ENCODE measurements at places on chromosomes 12 and 14.

DNA sequence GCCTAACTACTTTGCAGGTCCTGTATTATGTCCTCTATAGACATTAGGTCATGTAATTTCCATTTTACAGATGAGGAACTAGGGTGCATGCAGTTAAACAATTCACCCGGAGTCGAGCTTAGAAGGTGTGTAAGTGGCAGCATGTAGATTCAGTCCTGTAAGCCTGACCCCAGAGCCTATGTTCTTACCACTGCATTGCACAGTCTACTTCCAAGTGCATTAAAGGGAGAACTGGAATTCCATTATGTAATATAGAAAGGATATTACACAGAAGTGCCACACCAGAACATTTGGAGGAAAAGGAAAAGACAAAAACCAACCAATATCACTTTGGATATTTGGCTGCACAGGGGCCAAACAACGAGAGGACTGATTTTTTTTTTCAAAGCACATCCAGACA, 1.2 kb downstream of the GLT8D2 start:
- no peak for DNase-seq

DNA sequence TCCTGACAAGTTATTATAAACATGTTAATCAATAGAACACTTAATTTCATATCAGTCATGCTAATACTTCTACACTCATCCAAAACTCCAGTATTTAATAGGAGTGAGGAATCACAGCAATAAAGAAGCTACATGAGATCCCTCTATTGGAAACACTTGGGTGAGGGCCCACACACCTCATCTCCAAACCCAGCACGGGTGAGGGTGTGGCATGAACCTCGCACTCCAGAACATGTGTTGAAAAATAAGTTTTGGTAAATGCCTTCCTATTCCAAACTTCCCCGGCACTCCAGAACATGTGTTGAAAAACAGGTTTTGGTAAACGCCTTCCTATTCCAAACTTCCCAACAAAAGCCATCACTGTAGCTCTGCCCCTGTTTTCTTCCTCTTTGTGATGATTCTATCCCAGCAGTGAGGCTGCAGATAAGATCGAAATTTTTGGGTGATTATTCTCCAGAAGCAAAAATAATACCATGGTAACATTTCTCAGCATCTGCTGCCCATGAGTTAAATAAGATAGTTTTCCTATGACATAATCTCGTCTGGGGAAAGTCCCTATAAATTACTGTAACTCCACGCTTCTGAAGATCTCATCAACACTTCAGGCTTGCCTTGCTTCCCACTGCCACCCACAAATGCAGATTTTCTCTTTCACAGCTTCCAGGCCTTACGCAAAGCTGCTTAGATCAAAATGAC, 24.4 kb upstream of the PTPRB start:
- no peak for DNase-seq

GRCh38 chr12:100794441-100795173, at the start of gene ANO4:
Gene ANO4, plus strand, starts transcription at chr12:100794776. Its CDS starts 107,010 bp downstream, at chr12:100901786.
- DNase-seq = no peak

DNA sequence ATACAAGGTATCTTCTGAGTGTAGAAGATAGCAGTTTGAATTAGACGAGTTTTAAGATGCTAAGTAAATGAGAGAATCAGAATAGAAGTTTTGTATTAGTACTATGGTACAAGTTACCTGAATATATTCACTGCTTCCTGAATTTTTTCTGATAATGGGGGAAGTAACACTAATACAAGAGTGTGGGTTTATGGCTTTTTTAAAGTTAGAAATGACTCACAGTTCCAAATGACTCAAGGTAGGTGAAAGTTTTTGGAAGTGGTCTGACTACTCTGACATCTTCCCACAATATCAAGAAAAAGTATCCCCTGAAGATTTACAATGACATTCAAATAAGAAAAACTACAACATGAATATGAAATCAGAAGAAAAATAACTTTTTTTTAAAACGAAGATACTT, 123.7 kb upstream of the GARIN6 start:
- DNase-seq = no peak

DNA sequence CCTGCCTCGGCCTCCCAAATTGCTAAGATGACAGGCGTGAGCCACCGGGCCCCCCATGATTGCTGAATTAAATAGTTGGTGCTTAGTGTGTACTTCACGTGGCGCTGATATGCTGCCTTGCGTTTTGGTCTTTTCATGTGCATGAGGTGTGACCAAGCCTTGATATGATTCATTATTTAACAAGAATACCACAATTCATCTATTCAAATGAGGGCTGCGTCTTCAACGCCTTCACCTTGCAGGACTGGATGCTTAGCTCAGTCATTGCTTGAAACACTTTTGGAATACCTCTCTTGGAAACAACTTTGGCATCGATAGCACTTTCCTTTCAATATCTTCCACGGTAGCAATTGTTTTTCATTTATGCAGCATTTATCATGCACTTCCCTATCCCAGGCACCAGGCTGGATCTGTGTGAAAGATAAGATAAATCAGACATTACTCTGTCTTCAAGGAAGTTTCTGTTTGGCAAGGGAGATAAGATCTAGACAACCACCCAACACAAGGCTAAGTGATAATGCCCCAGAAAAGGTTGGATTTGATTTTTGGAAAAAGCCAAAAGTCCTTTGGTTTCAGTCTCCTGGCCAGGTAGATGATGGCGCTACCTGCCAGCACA, 1.3 kb upstream of the TEAD4 start:
- no peak for DNase-seq

- no peak for DNase-seq
Observed at GRCh38 chr12:41052441-41052840, 135.7 kb upstream of the PDZRN4 start.

GRCh38 chr12:58809064-58809607, 111.2 kb downstream of the LRIG3 start:
- no peak for DNase-seq

DNA sequence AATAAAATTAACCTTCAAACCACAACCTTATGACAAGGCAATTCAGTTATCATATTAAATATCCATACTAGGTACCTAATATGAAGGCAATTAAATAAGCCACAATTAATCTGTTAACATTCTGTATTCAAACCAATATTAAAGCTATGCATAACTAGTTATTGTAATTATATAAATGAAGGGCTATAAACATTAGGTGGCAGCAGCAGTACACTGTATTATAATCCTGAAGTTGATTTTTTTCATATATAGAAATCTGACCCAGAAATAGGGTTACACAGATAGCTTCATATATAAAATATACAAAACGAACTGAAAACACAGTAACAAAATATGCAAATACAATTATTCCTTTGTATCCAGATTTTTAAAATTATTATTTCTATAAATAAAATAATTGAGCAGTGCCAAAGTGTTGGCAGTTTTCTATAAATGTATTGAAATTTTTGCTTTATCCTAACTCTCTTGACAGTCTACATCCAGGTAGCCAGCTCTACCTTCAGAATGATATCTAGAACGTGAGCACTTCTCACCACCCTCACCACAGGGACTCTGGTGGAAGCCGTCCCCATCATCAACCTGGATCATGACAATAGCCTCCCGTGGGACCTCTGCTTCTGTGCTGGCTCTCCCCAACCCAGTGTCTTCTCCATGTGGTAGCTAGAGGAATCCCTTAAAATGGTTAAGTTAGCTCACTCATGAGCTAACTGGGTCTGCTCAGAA, 136.2 kb downstream of the MED13L start:
- no peak for DNase-seq

DNA sequence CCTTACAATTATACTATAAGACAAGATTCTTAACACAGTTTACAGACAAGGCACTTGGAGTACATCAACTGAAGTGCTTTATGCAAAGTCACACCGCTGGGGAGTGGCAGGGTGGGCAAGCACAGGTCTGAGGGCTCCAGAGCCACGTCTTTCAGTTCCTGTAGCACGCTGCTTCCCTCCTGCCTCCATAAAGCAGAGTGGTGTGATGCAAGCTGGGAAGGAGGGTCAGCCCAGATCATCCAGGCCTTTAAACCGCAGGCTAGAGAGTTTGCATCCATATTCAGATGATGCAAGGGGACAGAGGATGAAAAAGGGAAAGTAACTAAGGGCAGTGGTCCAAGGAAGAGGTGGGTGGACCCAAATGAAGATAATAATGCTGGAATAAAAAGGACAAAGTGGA, 132.6 kb downstream of the ITPR2 start:
- DNase-seq = no peak

DNA sequence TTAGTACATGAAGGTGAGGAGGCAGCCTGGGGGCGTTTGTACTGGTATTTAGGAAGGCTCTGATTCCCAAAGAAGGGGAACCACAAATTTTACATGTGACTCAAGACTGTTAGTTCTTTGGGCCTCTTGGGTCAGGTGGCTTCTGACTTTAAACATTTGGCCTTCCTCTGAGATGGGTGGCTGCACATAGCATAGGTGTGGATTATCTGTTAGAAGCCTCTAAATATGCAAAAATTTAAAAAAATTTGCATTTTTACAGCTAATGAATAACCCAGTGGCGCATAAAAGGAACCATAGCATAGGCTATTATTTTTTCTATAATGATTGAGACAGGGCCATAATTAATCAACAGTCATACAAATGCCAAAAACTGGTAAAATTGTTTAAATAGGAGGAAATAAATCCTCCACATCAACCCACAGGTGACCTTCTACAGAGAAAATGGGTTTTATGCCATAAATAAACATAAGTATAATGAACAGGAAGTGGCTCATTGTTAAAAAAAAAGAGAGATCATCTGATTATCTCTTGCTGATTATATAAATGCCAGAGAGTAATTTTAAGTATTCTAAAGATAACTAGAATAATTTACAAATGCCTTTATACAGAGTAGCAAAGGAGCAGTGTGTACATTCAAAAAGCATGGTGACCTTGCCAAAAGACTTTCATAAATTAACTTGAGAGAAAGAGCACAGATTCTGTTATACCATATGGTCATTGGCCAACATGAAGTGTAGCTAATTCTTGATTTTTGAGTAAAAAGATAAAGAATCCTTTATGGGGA, 284.2 kb upstream of the ATP2B1 start:
- DNase-seq = no peak

GRCh38 chr12:49556391-49557186, 11.4 kb downstream of the MCRS1 start:
- DNase-seq = no peak

- DNase-seq = no peak
Observed at GRCh38 chr14:94284221-94284620, 8.8 kb downstream of the SERPINA10 start.

DNA sequence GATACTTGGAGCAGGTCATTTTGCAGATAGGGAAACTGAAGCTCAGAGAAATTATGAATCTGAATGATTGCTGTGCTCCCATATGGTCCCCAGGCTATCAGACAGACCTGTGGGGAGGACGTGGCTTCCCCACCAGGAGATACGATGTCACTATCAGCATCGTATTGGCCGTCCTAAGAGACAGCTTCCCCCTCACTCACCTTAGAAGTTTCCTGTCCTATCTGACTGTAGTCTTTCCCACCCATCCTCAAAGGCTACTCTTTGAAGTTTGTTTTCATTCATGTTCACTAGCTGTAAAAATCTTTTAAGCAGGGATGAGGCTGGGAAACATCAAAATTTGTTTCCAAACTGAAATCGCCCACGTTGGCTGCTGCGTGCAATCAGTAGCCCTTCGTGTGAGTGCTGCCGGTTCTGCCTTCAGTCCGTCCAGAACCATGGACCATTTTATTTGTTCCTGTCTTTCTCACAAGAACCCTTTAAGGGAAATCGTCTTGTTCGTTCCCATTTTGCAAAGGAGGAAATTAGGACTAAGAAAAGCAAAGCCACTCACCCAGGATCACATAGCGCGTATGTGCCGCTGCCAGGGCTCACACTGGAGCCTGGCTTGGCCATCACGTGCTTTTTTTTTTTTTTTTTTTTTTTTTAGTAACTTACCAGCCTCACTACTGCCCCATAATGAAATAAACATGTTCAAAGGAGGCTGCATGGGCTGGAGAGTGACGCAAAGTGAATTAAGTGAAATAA, 1.0 kb upstream of the KDM2B start:
- no peak for DNase-seq

- DNase-seq = no peak
Observed at GRCh38 chr12:40655451-40655850, 36.8 kb upstream of the CNTN1 start.

- DNase-seq = no peak
Observed at GRCh38 chr14:29320286-29320685, 553.7 kb downstream of the FOXG1 start.

DNA sequence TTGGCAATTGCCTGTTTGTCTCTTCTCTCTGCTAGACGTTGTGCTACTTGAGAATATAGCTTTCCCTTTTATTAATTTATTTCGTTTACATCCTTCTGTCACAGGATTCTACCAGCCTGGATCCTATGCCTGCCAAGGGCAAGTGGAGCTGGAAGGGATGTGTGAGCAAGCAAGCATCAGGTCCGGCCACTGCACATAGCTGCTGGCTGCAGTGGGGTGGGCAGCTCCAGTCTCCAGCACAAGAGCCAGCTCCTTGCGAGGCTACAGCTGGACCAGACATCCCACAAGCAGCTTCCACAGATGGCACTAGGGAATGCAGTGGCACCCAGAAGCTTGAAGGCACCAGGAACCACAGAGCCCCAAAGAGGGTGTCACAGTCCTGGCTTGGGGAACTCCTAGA, 225.0 kb downstream of the KCNC2 start:
- DNase-seq = no peak

DNA sequence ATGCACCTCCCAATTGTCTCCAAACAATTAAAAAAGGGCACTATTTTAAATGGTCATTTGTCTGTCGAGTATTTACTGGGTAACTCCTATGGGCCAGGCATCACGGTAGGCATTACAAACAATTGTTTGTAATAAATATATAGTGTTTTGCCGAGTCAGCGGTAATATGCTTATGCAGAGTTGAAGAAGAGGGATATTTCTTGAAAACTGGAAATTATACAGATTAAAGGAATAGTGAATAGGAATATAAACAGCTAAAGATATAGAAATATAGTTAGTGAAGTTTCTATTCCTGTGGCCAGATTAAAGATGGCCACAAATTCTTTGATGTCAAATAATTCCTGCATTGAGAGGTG, 13.5 kb upstream of the CRADD start:
- no peak for DNase-seq

DNA sequence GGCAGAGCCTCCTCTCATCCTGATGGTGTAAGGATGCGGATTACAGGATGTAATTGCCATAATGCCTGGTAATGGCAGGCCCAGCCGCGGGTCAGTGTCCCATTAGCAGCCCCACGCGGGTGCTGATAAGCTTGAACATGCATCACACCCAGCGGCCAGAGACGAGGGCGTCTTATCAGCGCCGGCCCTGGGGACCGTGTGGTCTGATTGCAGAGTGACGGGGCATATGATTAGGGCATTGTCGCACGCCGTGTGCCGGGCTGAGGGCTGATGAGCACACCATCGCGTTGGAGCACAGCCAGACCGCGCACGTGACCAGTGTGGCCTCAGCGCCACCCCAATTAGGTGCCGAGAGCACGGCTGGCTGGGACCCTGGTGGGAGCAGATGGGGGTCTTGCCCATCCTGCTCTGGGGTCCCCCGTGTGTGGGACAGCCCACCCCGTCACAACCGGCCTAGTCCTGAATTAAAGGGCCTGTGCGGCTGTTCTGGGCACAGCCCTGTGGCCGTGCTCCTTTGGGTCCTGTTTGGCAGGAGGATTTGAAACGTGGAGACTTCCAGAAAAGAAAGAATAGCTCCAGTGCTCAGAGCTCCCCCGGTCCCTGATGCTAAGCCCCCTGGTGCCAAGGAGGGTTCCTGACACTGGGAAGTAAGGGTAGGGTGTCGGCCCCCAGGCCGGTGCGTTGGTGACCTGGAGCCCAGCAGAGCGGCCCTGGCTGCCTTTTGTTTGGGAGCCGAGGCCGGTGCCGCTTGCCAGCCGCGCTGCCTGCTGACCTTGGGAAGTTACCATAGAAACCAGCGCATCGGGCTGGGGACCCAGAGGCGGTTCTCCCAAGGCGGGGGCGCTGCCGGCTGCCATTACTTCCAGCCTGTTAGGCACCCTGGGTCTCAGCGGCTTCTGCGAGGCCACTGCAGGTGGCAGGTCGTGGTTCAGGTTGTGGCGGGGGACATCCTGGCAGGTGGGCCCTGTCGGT, 20.7 kb downstream of the KIF26A start:
- DNase-seq = no peak
